AG08395 (cell line): ENCODE measurements at places on chromosomes 11 and 22.

GRCh38 chr22:23211622-23212021 is 31.3 kb downstream of the BCR start:
- no peak for DNase-seq

GRCh38 chr11:42890773-42891172 is 421.0 kb upstream of the API5 start:
- DNase-seq: no peak

DNA sequence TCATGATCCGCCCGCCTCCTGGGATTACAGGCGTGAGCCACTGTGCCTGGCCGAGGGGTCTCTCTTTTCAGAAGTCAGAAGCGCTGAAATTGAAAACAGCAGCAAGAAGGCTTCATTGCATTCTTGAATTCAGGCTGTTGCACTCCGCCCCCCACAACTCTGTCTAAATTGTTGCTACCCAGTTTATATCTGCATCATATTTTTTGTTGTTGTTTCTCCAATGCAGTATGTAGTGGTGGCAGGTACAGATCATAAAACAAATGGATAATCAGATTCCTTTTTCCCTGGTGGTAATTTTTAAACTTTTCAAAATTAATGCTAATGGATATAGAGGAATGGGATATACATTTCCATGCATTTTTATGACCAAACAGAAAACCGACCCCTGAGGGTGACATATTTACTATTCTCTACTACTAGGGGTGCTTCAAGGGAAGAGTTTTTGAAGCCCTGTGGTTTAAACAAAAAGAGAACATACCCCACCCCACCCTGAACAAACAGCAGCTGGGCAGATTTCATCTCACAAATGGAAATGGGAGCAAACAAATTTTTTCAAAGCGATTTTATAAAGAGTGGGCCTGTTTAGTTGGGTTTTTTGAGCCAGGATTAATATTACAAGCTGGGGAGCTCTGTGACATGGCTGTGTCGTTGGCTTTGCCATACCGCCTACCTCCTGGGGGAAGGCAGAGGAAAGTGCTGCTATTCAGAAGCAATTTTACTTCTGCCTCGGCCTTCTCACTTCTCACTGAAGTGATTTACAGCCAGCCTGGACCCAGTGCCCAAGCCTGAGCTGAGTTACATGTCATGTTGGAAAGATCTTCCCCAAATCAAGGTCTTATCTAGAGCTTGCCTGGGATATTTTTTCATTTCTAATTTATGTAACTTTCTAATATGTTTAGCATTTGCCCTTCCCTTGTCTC is 16.0 kb upstream of the TMA7B start:
- no peak for DNase-seq

DNA sequence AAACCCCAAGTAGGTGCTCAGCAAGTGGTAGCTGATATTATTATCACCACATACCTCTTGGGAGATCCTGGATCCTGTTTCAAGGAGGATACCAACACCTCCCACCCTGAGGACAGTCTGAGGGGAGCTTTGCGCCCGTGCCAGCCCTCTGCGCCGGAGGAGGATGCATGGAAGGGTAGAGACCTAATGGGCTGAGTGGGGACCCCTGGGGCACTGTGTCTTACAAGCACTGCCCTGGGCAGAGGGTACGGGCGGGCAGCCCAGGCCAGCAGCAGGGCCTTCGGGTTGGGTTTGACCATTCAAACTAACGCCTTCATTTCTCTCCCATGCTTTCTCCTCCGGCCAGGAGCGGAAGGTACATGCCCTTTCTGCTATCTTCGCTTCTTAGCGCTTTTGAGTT is 26.3 kb downstream of the MYBPC3 start:
- no peak for DNase-seq

GRCh38 chr11:122209619-122210366 is 93.8 kb upstream of the BLID start:
- peak; percentile 67 for DNase-seq

- no peak for DNase-seq
Observed at GRCh38 chr11:77036398-77036797, 2.2 kb downstream of the B3GNT6 start.

DNA sequence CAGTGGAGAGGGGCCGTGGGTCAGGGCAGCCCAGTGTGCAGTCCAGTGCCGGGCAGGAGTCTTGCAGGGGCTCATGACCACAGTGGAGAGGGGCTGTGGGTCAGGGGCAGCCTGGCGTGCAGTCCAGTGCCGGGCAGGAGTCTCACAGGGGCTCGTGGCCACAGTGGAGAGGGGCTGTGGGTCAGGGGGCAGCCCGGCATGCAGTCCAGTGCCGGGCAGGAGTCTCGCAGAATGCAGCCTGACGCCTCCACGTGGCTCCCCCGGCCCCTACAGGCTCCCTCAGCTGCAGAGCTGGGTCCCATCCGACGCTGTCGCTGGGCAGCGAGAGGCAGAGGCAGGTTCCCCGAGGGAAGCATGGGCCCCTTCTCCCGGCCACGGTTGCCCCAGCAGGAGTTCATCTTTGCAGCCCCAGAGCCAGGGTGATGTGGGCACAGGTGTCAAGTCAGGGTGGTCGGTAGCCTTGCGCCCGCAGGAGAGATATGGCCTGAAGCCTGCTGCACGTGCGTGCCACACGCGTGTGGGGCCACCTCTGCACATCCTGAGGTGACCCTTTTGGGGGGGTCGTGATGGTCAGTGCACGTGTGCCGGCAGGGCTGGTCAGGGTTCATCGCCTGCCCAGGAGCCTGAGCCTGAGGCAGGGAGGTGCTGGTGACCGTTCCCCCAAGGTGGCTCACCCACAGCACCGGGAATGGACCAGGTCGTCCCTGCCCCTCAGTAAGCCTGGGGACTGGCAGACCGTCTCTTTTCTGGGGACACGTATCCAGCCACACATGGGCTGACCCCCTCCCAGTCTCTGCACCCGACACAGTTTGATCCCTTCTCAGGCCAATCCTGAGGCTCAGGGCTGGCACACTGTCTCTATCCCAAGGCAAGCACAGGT is 2.9 kb downstream of the IFITM5 start:
- no peak for DNase-seq
